ENCODE measurements at places on chromosomes 7 and 10.
A peak's percentile ranks its signal among the peaks of the same experiment; 100 is the strongest.

DNA sequence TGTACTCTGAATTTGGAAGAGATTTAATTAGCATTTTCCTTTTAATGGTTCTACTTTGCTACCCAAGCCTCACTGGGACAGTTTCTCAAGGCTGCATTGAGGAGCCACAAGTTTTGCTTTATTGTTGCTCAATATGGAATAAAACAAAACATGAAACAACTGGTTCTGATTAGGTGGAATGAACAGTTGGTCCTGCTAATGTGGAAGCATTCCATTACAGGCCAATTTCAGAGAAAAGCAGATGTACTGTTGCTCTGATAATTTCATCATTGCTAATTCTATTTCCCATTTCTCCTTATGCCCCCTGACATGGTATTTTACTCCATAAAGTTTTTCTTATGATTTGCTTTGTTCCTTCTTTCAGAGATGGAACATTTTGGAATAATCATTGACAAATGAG is 66.0 kb upstream of the PAPSS2 start:
- DNase-seq, result no peak

DNA sequence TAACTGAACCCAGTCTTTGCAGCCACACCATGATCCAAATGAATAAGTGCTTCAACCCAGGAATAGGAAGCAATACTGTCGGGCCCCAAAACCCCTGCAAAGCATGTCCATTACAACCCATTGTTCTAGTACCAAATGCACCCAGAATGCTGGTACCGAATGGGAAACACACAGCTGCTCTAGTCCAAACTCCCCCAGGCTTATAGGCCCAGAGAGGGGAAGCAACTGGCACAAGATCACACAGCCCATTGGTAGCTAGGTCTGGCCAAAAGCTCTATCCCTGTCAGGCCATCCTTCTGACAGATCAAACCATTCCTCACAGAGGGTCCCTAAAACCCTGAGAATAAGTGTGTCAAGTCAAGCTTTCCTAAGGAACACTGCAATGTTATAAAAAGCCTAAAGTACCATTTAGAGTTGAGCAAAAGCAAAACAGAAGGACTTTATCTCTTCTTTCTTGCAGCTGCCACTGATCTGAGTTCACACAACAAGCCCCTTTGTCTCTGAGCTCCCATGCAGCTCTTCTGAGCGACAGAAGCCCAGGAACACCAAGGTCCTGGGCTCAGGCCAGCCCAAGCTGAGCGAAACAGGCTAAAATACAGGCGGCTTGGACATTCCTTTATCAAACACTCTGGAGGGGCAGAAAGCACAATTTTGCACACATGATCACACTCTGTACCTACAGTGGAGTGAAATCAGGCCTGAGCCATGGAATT is 116.7 kb downstream of the SGMS1 start:
- no peak for DNase-seq

- no peak for DNase-seq
Measured at GRCh38 chr10:13938950-13939349, 352.2 kb downstream of the PRPF18 start.

DNA sequence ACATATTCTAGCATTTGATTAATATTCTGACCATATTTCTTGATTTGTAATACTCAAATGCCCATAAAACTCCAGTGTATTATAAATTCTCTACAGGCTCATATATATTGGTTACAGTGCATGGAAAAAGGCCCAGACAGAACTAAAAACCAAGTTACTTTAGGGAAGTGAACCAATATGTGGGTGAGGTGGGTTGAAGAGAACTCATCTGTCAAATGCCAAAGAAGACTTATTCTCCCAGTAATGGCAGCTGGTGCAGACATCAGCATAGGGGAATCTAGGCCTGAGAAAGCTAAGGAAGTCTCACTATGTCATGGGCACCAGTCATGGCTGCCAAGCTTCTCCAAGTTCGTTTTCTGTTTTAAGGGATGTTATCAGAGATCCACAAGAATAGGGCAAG is 30.6 kb downstream of the ZNF248 start:
- no peak for DNase-seq

- DNase-seq, result no peak
Measured at GRCh38 chr7:49644396-49645166, 128.9 kb upstream of the VWC2 start.

DNA sequence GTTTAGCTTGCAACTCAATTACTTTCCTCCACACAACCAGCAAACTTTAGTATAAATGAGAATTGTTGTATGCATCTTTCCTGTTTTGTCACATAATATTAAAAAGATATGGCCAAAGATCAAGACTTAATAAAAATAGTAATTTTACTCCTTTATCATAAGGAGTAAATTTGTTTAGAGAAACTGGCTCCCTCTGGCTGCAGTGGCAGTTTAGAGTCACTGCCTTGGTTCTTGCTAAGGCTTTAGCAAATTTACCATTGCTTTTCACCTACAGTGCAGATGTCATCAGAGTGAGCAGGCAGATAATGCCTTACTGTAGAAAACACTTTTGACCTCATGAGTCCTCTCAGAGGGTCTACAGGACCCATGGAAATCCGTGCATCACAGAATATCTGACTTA is 2.6 kb downstream of the PRPF18 start:
- no peak for DNase-seq

- DNase-seq, result no peak
Measured at GRCh38 chr10:93850031-93851015, 43.5 kb upstream of the SLC35G1 start.

DNA sequence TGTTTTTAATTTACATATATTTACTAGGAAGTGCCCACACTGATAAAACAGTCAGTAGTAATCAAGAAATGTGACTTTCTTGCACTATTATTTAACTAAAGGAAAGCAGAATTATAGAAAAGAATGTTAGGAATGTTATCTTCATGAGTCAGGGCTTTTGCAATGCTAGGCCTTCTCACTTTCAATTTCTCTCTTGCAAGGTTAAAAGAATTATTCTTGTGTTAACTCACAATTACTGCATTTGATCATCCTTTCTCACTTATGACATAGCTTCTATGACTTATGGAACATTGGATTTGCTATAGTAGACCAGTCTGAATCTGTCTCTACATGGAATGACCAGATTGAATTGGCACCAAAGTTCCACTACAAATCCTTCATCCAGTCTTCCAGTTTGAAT is 192.4 kb downstream of the SDK1 start:
- no peak for DNase-seq

- peak; percentile 6 for DNase-seq
Measured at GRCh38 chr7:23184709-23185359, 3.0 kb downstream of the NUP42 start.

- no peak for DNase-seq
Measured at GRCh38 chr7:111164442-111164841, 73.5 kb downstream of the LRRN3 start.

DNA sequence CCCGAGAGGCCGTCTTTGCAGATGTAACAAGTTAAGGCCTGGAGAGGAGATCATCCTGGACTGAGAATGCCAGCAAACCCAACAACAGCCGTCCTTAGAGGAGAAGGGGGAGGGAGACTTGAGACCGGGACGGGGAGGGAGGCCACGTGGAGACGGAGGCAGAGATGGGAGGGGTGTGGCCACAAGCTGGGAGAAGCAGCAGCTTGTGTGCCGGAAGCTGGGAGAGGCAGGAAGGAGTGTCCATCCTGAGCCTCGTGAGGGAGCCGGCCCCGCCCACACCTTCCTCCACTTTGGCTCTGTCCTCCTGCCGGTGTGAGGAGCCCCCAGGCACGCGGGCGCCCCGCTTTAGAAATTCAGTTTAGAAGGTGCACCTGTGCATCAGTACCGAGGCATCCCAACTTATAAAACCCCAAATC is 95.7 kb downstream of the DNAJB6 start:
- DNase-seq, result peak; percentile 50

DNA sequence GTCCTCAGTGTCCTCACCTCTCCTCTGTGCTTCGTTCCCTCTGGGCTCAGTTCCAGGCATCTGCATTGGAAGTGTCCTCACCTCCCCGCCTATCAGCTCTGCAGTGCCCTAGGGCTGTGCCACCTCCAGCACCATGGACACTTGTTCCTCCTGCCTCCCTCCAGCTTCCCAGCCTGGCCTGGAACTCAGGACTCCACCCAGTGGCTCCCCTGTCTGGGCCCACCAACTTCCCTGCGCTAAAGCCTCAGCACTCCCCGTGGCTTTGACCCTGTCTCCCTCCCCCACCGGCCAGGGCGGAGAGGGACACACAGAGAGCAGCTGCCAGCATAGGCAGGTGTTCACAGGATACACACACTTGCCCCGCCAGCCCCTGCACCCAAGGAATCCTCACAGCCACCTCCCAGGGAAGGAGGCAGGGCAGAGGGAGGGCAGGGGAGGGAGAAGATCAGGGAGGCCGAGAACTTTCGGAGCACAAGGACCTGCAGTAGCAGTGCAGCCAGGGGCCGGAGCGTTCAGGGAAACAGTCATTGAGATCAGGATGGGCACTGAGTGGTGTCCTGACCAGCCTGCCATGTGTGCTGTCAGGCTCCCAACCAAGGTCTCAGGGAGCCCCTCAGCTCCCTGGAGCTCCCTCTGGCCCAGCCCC is 31.3 kb downstream of the ANXA8 start:
- DNase-seq, result no peak

- DNase-seq, result no peak
Measured at GRCh38 chr7:75967055-75967454, 27.3 kb downstream of the TMEM120A start.

DNA sequence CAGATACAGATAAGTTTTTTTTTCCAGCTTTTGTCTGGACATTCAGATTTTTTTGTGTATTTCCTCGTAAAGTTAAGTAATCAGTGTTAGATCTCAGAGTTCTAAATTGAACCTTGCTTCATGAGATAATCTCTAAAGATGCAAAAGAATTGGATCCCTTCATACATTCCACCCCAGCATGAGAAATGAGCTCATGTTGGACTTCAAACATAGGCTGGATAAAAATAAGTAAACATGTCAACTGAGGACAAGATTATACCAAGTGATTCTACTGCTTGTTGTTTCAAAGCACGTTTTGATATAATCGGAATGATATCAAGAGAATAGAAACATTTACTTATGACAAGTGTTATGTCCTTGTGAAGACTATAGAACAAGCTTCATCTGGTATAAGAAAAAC is 117.0 kb upstream of the DKK1 start:
- no peak for DNase-seq

- no peak for DNase-seq
Measured at GRCh38 chr7:37432281-37432920, 16.3 kb downstream of the ELMO1 start.

DNA sequence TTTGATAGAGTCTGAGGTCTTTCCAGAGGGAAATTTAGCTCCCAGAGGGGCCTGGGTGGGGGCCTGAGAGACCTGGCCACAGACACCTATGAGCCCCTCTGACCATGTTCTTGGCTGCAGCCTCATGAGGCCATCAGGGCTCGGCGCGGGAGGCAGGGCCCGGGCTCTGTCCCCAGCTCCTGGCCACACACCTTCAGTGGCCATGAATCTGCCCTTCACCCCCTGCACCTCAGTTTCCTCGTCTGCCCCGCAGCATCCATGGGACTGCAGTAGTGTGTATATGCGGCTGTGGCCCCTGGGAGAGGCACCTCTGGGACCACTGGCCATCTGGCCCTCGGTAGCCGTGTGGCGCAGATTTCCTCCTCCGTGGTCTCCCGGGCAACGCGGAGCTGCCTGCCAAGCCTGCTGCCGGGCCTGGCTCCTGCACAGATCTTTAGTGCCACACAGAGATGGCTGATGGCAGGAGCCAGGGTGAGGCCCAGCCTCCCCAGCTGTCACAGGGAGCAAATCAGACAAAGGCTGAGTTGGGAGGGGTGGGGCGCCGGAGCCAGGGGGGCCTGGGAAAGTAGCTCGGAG is 23.6 kb upstream of the ADCYAP1R1 start:
- peak; percentile 88 for DNase-seq

DNA sequence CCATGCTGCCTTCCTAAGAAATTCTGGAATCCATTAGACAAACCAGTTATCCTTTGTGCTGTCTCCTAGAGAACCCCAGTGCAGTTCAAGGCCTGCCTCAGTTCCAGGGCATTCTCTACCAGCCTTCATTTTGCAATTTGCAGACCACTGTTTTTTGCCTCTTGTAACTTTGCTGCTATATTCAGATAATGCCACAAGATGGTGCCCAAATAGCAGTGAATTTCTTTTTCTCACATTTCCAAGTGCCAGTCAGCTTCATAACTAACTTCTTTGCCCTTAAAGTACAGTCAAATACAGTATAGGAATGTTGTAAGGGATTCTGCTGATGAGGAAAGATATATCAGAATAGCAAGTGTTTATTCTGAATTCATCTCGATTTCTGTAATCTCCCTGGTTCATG is 25.2 kb downstream of the LOXL4 start:
- peak; percentile 8 for DNase-seq

DNA sequence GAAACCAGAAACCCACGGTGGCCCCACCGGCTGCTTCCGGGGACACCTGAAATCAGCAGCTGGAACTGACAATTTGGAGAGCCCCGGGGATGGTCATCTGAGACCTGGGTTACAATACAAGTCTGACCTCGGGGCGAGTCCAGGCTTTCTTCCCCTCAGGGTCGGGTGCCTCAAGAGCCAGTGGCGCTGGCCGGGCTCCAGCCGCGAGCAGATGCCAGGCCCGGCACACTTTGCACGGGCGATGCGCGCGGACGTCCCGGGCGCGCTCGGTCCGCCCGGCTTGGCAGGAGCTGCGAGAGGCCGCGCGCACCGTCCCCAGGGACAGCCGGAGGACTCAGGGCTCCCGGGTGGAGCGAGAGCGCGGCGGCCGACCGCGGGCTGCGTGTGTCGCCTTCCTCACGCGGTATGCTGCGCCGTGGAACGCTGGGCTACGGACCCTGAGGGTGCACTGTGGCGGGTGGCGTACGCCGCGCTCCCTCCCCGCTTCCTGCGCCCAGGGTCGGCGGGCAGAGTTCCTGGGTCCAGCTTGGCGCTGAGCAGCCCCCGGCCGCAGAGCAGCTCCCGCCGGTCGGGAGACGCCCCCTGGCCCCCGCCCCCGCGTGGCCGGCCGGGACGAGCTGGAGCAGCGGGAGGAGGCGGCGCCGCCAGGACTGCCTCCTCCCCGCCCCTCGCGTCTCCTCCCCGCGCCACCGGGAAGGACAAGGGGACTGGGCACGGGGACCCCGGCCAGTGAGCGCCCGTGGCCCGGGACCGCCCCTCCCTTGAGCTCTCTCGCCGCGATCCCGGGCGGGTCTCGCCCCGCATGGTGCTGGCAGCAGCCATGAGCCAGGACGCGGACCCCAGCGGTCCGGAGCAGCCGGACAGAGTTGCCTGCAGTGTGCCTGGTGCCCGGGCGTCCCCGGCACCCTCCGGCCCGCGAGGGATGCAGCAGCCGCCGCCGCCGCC is at the start of gene RBM20:
RBM20 (plus strand) TSS at position 684 of the 945 bp plus-strand sequence; CDS start at position 803, 119 bp downstream.
- no peak for DNase-seq

DNA sequence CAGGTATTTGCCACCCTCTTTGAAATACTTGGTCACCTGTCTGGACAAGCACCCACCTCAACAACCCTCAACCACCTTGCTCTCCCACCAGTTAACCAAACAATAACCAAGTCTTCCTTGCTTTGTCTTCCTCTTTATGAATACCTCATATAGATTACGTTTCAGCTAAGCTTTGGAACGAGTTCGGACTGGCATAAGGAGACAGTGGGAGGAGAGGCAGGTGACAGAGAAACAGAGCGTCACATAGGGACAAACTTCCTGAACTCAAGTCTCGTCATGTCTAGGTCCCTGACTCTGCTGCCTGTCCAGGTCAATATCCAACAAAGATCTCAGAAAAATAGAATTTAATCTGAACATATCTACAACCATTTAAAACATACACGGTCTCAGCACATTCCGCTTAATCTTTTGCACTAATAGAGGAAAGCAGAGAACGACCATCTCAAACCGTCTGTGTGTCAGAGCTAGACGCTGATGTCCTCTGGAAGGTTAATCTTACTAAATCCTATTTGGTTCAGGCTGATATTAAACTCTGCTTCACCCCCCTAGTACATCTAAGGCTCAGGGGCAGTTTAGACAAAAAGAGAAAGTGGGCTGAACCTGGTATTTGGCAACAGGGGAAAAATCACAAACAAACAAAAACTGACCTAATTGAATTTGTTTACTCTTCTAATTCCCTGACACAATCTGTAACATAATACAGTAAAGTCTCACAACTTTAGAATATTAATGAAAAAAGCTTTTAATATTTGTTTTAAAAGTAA is 26.4 kb upstream of the SVOPL start:
- DNase-seq, result no peak

Data from NCI-H2171 (cell line).